ENCODE measurements at places on chromosomes 5 and 9.

DNA sequence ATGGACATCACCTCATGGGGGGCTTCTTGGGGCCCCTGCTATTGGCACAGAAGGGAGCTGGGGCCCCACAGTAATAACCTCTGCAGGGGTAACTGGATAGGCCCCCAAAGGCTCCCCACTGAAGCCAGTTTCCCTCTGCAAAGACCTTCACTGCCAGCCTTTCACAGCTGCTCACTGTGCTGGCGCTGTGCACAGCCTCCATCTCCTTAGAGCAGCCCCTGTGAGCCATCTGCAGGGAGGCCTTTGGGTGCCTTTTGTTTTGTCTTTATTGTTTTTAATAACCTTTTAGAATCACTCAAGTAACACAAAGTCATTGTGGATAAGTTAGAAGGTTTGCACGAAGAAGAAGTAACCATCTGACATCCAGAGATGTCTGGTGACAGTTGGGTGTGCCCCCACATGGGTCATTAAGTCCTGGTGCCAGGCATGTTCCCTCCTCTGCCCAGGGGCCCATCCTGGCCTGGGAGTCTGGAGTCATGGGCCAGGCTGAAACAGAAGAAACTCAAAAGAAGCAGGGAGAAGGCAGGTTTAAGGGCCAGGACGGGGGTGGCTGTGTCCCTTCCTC is 42.7 kb downstream of the NCS1 start:
- no peak for DNase-seq

DNA sequence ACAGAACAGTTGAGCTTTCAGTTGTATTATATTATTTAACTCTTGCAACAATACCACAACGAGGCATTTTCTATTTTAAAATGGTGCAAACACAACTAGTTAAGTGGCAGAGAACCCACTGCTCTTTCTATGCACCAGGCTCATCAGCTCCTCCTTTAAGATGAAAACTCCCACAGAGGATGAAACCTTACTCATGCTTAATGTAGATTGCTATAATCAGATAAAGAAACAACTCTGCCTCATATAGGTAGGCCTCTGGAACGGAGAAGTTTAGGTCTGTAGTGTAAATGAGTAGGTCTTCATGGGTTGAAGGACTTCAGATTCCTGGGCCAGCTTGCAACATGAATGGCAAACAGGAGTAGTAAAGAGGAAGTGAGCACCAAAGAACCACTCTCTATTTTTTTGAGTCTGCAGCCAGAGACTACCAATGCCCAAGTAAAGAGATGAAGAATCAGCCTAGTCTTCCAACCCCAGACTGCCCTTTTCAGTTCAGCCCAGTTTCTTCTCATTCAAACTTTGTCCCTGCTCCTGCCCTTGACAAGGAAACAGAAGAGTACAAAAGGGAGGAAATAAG is 33.9 kb downstream of the HACD4 start:
- no peak for DNase-seq

GRCh38 chr9:33248606-33249005 is 8.6 kb downstream of the SPINK4 start:
- DNase-seq, result no peak

- DNase-seq, result no peak
Measured at GRCh38 chr9:91114450-91114849, 247.3 kb downstream of the AUH start.

DNA sequence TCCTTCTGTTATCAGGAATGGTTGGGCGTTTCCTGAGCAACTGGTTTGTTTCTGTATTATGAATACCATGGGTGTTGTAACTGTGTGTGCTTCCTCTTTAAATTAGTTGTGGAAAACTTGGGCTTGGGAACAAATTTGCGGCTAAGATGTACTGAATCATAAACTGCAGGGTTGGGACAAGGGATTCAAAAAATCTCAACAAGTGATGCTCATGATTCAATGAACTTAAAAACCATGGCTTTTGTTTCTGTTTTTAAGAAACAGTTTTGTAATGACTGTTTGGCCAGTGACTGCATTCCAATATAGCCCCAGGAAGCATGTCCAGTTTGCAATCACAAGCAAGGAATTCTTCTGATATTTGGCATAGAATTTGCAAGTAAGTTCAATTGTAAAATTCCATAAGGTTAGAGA is 657.5 kb upstream of the WWC1 start:
- no peak for DNase-seq

- DNase-seq, result no peak
Measured at GRCh38 chr9:36833954-36834353, 200.1 kb downstream of the PAX5 start.

GRCh38 chr5:40428126-40428525 is 251.6 kb upstream of the PTGER4 start:
- DNase-seq, result no peak

DNA sequence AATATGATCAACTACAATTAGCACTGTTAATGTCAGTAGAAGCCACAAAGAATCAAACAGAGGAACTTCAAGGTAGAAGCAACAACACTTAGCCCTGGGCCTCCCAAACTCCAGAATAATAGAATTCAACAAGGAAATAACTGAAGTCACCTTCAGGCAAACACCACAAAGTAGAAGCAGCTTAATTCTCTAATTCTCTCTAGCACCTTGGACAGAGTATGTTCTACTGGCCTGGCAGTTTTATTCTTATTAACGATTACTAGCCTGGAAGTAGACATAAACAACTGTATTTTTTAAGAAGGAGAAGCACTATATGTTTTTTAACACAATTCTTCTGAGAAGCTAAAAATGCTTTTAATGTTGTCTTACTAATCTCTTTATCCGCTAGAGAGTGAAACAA is 911.9 kb downstream of the DTWD2 start:
- DNase-seq, result no peak

Data from stimulated activated CD8-positive, alpha-beta memory T cell treated with anti-CD3 and anti-CD28 coated beads, Interleukin-7, amount 100 ng/mL, for 1 hour (primary cell).